Keratinocyte (primary cell): ENCODE measurements at places on chromosomes 7 and 10. TPM values are rescaled to one million over a fixed set of nuclear protein-coding genes. Genes with fewer than 3 reads are reported as not detected.
A peak's percentile ranks its signal among the peaks of the same experiment; 100 is the strongest.

- DNase-seq = peak; percentile 72
These were observed 5.4 kb downstream of the ATP6V1F start for GRCh38 chr7:128867842-128868623.

Gene FAM24A
- not detected in 3 replicates for polyA plus RNA-seq

GRCh38 chr7:155341463-155341983 lies 43.8 kb downstream of the INSIG1 start:
- DNase-seq = no peak

Gene R3HCC1L
- polyA plus RNA-seq = 8.8 to 11.7 TPM (median 10.4 TPM) in 3 replicates

DNA sequence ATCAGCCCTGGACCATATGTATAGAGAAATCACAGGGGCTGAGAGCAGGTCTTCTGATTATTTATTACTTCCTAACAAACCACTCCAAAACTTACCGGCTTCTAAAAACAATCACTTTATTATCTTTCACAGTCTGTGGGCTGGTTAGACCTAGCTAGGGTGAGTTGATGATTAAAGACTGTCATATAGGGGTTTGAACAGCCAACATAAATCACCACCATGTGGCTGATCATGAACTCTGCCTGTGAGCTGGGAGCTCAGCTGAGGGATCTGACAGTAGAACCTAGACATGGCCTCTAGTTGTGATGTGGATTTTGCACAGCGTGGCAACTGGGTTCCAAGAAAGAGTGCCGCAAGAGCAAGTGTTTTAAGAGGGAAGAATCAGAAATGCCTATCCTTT lies 305.4 kb downstream of the CSTF2T start:
- DNase-seq = no peak

GRCh38 chr7:18330548-18330947 lies 165.0 kb upstream of the HDAC9 start:
- no peak for DNase-seq

DNA sequence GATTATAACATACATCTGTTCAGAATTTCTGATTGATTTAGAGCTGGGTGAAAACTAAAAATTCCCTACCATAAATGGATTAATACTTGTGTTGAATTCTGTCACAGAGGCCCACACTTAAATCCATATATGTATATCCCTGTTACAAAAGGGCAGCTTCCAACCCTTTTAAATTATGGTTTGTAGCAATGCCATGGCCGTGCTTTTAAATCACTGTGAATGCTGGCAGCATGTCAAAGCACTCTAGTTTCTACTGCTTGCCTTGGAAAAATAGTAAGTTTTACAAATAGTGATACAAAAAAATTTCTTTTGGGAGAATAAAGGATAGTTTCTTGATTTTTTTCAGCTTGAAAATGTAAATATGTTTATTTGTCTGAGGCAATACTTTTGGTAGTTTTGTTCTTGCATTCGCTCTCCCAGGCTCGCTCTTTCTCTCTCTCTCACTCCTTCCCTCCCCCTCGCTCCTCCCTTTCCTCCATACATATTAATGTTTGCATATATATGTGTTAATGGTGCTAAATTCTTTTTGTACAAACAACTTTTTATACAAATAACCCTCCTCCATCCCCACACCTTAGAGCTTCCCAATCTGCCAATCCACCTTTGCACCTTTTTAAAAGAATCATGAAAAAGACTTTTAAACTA lies 29.8 kb downstream of the TES start:
- no peak for DNase-seq
